ENCODE measurements at places on chromosomes 16 and 17.

DNA sequence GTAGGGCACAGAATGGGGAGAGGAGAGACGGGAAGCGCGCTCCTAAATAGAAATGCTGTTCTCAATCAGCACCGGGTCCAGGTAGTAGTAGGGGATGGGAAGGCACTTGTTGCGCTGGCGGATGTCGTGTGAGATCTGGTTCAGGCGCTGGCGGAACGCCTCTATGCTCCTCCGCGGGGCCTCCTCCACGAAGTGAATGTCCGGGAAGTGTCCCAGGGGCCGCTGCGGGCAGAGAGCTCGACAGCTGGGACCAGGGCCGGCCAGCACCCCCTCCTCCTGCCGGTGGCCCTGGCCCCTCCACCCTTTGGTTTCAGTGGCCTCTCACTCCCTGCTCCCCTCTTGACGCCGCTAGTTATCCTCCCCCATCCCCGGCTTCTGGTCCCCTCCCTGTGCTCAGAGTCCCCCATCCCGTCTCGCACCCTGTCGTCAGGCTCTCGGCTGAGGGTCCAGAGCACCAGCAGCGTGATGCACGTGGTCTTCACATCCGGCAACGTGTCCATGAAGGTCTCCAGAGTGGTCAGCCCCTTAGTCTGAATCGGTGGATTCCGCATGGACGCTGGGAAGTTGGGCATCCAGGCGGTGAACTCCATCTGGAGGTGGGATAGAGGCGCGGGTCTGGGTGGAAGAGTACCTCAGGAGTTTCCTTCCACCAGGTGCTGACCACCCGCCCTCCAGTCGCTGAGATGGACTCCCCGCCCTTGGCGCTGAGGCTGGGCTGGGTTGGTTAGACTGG, 14.6 kb downstream of the ALOX12B start:
- no peak for DNase-seq

DNA sequence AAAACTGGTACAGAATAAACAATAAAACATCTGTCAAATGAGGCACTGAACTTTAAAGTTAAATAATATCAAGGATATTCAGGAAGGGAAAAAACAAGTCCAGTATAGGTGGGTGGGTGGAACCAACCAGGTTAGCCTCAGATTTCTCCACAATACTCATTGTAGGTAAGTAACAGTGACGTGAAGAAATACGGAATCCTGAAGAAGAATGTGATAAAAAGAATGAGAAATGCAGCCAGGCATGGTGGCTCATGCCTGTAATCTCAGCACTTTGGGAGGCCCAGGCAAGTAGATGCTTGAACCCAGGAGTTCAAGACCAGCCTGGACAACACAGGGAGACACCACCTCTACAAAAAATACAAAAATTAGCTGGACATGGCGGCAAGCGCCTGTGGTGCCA, 47.3 kb downstream of the UBE2G1 start:
- DNase-seq: no peak

DNA sequence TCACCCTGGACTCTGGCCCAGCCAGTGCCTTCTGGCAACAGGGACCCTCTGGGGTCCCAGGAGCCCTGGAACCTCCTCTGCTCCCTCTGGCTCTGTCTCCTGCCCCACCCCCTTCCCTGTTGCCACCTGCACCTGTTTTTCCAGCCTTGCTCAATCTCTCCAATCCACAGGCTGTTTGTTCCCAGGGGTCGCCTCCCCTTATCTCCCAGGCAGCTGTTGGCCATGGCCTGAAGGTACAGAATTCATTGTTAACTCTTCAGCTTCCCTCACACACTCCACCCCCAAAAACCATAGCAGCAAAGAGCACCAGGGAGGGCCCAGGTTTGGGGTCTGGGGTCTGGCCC, 39.3 kb upstream of the TOB1 start:
- no peak for DNase-seq

GRCh38 chr17:40433551-40434415, 9.5 kb upstream of the IGFBP4 start:
- DNase-seq: no peak

DNA sequence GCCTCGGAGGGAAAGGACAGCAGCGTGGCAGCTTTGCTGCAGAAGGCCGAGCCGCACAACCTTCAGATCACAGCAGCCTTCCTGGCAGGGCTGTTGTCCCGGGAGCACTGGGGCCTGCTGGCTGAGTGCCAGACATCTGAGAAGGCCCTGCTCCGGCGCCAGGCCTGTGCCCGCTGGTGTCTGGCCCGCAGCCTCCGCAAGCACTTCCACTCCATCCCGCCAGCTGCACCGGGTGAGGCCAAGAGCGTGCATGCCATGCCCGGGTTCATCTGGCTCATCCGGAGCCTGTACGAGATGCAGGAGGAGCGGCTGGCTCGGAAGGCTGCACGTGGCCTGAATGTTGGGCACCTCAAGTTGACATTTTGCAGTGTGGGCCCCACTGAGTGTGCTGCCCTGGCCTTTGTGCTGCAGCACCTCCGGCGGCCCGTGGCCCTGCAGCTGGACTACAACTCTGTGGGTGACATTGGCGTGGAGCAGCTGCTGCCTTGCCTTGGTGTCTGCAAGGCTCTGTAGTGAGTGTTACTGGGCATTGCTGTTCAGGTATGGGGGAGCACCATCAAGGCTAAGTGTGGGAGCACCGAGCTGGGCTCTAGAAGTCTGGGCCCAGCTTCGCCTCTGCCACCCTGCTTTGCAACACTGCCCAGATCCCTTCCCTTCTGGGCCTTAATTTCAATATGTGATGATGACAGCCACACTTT, 18.6 kb downstream of the NOD2 start:
- DNase-seq: no peak

Data from AG08395 (cell line).